ENCODE measurements at places on chromosomes 7 and 10.
A peak's percentile ranks its signal among the peaks of the same experiment; 100 is the strongest.

DNA sequence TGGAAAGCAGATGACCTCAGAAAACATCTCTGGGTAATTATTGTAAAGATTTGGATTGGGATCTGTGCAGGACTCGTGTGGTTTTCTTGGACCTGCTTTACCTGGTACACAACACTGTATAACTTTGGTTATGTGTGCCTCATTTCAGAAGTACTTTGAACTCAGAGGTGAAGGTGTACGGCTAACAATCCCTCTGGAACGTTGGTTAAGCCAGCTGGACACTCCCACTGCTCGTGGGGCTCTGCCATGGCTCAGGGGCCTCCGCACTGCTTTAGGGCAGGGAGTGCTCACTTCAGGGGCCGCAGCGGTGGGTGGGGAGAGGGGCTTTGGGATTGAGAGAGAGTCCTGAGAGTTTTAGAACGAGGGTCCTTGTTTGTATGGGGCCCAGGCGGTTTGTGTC, 13.5 kb downstream of the DYNC2I1 start:
- DNase-seq = no peak

GRCh38 chr10:120184547-120185337, 272.3 kb upstream of the PLPP4 start:
- DNase-seq = no peak

GRCh38 chr10:63375859-63376258, 89.9 kb downstream of the JMJD1C start:
- DNase-seq = no peak

DNA sequence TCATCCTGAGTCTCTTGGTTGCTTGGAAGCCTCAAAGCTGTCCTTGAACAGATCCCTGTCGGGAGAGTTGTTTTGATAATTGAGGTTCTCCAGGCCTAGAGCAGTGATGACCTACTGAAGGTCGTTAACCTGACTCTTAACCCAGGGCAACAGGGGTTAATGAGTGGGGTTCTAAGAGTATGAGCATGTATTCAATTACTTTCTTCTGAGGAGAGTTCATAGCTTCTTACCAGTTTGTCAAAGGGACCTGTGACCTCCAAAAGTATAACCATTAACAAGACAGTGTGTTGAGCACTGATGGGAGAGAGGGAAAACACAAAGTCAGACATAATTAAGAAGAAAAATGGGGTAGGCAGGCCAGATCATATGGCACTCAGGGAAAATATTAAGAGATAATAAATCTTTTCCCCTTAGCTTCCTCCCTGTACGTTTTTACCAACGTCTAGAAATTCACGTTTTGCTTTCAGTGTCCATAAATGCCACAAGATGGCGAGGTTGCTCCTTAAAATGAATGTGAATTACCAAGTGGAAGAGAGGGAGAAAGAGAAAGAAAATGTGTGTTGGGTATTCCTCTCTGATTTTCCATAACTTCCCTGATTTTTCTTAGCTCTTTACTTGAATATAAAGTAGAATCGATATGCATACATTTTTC, 97.6 kb downstream of the SUGCT start:
- DNase-seq = no peak

DNA sequence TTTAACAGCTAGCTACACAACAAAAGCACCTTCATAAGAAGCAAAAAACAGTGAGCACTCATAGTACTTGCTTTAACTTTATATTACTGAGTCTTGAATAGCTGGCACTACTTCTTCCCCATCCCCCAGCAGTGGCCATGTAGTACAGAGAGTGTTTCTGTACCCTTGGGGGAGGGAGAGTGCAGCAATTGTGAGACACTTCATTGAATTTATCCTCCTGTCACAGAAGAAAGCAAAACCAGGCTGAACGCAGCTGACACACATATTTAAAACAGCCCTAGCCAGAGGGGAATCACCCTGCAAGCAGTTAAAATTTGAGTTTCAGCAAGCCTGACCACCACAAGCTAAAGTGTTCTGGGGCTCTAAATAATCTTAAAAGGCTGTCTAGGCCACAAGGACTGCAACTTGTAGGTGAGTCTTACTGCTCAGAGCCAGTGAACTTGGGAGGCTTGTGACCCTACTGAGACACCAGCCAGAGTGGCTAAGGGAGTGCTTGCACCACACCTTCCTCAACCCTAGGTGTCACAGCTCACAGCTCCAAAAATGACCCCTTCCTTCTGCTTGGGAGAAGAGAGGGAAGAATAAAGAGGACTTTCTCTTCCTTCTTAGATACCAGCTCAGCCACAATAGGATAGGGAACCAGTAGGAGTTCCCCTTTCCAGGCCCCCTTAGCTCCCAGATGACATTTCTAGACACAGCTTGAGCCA, 97.7 kb upstream of the MEOX2 start:
- no peak for DNase-seq

- DNase-seq = no peak
Observed at GRCh38 chr7:112350585-112350984, 99.7 kb upstream of the IFRD1 start.

- no peak for DNase-seq
Observed at GRCh38 chr7:45915606-45916005, 5.5 kb downstream of the IGFBP3 start.

- DNase-seq = no peak
Observed at GRCh38 chr7:111495173-111495810, 67.0 kb downstream of the IMMP2L start.

DNA sequence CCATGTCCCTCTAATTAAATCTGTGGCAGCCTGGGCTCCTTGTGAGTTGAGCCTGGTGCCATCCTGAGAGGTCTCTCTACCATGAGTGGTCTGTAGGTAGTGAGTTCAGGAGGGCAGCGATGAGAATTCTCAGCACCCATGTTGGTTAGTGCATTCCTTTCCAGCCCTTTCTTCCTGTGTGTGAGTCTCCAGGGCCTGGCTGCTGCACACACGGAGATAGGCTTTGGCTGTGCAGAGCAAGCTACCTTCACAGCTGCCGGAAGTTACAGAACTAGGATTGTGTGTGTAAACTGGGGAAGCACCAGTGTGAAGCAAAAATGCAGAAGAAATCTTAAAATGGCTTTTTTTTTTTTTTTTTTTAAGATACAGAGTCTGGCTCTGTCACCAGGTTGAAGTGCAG, 358.6 kb downstream of the PAXIP1 start:
- no peak for DNase-seq

DNA sequence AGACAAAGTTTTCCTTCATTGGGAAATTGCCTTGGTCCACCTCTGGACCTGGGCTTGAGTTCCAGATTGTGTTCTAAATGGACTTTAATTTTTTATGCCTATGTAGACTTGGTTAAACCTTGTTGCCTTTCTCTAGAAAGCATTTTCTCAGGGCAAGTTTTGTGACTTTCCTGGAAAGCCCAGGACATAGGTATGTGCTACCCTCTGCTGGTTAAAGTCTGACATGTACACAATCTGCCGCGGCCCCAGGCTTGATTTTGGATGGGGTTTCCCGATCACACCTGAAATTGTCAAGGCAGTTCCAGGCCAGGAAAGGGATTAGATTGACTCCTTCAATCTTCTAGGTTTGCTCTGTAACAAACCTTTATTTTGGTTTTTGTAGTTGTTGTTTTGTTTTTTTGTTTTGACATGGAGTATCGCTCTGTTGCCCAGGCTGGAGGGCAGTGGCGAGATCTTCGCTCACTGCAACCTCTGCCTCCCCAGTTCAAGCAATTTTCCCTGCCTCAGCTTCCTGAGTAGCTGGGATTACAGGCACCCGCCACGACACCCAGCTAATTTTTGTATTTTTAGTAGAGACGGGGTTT, 14.1 kb upstream of the AKR1B10 start:
- DNase-seq = no peak

DNA sequence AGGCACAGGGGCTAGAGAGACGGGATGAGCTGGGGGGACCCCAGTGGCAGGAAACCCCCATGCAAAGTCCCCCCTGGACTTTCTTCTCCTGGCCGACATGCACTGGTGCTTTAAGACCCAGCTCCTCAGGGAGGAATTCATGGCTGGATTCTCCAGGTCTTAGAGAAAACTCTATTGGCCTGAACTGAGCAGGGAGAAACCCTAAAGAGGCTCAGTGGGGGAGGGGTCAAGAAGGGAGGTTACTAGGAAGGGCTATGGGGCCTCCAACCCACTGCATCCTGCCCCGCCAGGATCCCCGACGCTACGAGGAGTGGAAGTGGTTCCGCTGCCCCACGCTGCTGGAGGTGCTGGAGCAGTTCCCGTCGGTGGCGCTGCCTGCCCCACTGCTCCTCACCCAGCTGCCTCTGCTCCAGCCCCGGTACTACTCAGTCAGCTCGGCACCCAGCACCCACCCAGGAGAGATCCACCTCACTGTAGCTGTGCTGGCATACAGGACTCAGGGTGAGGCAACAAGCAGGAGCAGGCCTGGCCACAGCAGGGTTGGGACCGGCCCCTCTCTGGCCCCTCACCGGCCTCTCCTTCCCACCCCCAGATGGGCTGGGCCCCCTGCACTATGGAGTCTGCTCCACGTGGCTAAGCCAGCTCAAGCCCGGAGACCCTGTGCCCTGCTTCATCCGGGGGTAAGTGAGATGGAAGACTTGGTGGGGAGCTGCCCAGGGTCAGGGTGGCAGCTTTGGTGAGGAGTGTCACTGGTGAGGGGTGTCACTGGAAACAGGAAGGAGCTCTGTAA, 13.8 kb downstream of the ATG9B start:
- no peak for DNase-seq

DNA sequence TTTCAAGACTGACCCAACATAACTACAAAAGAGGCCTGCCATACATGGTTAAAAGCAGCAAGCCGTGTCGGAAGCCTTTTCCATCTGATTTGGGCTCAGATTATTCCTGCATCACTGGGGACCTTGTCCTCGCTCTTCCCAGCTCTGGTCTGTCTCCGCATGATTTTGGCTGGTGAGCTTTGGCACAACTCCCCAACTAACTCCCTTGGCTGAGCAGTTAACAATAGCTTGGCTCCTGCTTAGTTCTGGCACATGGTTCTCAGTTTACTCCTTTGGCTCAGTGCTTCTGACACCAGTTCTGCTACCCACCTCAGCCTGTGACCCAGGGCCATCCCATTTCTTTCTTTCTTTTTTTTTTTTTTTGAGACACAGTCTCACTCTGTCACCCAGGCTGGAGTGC, 17.0 kb downstream of the AGK start:
- no peak for DNase-seq

- DNase-seq = no peak
Observed at GRCh38 chr10:70271996-70272924, 11.5 kb downstream of the NPFFR1 start.

- no peak for DNase-seq
Observed at GRCh38 chr7:46210467-46210866, 289.4 kb upstream of the IGFBP3 start.

DNA sequence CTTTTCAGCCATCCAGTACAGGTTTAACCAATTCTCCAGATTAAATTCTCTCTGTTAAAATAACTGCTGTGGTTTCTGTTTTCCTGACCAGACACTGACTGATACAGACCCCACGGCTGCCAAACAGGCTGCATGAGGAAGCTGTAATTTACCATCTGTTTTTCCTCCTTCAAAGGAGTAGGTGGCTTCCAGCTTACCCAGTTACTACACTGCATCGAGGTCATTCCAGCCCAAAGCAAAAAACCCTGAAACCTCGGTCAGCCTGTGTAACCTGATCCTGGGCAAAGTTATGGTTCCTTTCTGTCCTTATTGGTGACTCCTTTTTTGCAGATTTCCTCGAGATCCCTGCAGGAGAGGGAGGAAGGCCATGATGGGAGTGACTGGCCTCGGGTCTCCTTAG, 27.9 kb upstream of the LOXL4 start:
- no peak for DNase-seq

DNA sequence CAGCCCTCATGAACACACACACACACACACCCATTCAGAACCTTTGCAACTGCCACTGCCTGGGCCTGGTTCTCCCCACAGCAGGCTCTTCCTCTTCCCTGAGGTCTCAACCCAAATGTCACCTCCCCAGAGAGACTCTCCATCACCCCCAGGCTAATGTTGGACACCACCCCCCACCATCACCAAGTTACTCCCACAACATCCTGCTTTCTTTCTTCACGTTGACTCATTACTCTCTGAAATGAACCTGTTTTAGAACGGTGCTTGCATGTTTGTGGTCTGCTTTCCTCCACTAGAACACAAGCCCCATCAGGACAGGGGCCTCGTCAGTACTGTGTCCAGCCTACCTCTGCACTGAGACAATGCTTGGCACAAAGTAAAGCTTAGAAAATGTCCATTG, 16.0 kb downstream of the AFAP1L2 start:
- DNase-seq = no peak

DNA sequence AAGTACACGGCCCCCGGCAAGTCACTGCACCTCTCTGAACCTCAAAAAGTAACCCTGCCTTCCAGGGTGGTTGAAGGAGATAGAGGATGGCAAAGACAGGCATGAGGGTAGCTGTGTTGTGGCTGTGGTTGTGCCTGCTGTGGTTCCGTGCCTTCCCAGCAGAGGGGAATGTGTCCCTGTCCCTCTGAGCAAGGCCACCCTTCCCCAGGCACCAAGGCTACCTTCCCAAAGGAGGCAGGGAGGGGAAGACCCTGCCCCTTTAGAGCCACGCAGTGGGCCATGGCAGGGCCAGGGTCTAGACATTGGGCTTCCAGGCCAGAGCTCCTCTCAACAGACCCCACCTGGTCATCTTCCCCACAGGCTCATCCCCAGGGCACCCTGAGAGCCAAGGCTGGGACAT, 18.8 kb downstream of the CRHR2 start:
- DNase-seq = peak; percentile 70

DNA sequence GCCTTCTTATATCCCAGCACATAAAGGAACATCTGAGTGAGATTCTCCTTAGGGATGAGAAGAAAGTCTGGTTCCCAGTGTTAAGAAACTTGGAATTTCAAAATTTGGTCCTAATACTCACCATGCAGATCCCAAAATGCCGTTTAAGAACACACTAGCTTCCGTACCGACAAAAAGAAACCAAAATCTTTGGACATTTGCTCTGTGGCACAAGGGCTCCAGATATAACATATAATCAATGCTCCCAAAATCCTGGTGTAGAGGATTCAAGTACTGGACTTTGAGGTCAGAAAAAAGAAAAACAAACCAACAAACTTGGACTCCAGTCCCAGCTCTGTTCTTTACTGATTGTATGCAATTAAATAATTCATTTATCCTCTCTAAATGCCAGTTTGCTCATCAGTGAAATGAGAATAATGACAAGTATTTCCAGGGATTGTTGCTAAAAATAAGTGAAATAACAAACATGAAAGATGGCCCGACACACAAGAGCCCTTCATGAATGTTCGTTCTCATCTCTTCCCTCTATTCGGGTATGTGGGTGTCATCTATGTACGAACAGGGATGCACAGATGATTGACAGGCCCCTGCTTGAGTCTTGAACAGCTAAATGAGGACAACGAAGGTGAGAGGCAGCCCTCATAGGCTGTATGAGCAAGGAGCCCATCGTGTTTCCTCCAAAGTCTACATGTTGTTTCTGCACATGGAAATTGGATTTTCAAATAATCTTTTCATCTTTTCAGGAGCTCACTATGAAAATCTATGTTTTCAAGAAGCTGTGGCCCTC, 48.6 kb upstream of the NEBL start:
- no peak for DNase-seq

GRCh38 chr7:42492920-42493319, 255.9 kb upstream of the GLI3 start:
- DNase-seq = no peak

GRCh38 chr10:96756111-96756903, 36.0 kb upstream of the PIK3AP1 start:
- DNase-seq = no peak

Measured in posterior vena cava (tissue), 2 donors.